Smooth muscle cell of bladder (primary cell): ENCODE measurements at places on chromosomes 13 and 19. TPM values are rescaled to one million over a fixed set of nuclear protein-coding genes. Genes with fewer than 3 reads are reported as not detected.

The TPTE2 gene
- total RNA-seq: 0.09 TPM in 1 of 2 replicates, not detected in the other

The GPR12 gene
- not detected in 2 replicates for total RNA-seq

The SOX1 gene
- not detected in 2 replicates for total RNA-seq

The THSD8 gene
- total RNA-seq: 0.46 TPM in 1 of 2 replicates, not detected in the other

The SIGLECL1 gene
- not detected in 2 replicates for total RNA-seq

The RPS5 gene
- 3,351 and 3,927 TPM in 2 replicates for total RNA-seq

The CCL25 gene
- total RNA-seq: not detected in 2 replicates

The ZNF28 gene
- total RNA-seq: 12.4 and 13.2 TPM in 2 replicates

The MBD3 gene
- total RNA-seq: 63.1 and 83.3 TPM in 2 replicates

The SLC7A9 gene
- total RNA-seq: 0.28 TPM in 1 of 2 replicates, not detected in the other

The OR4F17 gene
- total RNA-seq: under 0.01 TPM in 1 of 2 replicates, not detected in the other

The SYCN gene
- not detected in 2 replicates for total RNA-seq

The ZNF844 gene
- total RNA-seq: 7.3 and 9.2 TPM in 2 replicates

The RBM42 gene
- 33.4 and 34.0 TPM in 2 replicates for total RNA-seq
